ENCODE measurements at places on chromosomes 7 and 10. TPM values are rescaled to one million over a fixed set of nuclear protein-coding genes. Genes with fewer than 3 reads are reported as not detected.

MYL10 gene
- not detected for total RNA-seq

BMPER gene
- 3.7 TPM for total RNA-seq

ELOVL3 gene
- not detected for total RNA-seq

KEL gene
- 1.8 TPM for total RNA-seq

CYP3A4 gene
- not detected for total RNA-seq

DNA sequence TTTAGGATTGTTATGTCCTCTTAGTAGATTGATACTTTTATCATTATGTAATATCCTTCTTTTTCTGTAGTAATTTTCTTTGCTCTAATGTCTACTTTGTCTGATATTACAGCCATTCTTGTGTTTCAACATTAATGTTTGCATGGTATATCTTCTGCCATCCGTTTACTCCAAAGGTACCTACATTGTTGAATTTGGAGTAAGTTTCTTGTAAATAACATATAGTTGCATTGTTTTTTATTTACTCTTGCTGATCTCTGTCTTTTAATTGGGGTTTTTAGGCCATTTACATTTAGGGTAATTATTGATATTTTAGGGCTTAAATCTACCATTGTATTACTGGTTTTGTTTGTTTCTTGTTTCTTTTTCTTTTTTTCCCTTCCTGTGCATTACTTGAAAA lies 100.1 kb downstream of the STK31 start:
- H3K4me1 ChIP-seq: no peaks in the 10 kb centered on the region
- no peak overlapping the region for H3K27ac ChIP-seq
- no peak for DNase-seq
- H3K36me3 ChIP-seq: no peaks in the 10 kb centered on the region

DNA sequence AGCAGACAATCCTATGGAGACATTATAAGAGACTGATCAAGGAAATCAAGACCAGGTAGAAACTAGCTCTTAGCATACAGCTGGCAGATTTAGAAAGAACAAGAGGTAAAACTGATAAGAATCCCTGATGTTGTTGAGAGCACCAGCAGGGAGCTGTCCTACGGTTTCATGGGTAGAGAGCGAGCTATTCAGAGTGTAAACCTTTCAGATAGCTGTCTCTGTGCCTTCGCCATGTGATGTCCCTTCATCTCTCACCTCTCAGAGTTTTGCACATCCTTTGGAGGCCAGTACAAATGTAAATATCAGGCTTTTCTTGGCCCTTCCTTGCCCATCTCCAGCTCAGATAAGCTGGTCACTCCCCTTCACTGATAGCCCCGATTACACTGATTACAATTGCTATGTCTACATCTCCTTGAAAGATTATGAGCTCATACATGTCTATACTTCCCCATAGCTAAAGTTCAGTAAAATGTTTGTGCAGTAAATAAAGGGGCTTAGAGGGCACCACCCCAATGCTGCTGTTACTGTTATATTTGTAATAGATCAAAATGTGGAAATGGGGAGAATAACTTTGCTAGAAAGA lies 21.9 kb downstream of the THSD7A start:
- no peak overlapping the region for H3K4me3 ChIP-seq
- H3K4me1 ChIP-seq: no peaks in the 10 kb centered on the region
- H3K27ac ChIP-seq: no peak overlapping the region
- no peaks in the 10 kb centered on the region for H3K36me3 ChIP-seq

GRCh38 chr10:132943058-132943790 lies 854 bp upstream of the CFAP46 start:
- DNase-seq: no peak
- H3K27ac ChIP-seq: no peak overlapping the region
- H3K27me3 ChIP-seq: no peaks in the 10 kb centered on the region

GRCh38 chr10:51445588-51445987 lies 253.8 kb downstream of the CSTF2T start:
- H3K4me1 ChIP-seq: no peaks in the 10 kb centered on the region
- no peaks in the 10 kb centered on the region for H3K27me3 ChIP-seq
- no peak for DNase-seq
- H3K36me3 ChIP-seq: no peaks in the 10 kb centered on the region
- no peak overlapping the region for H3K27ac ChIP-seq

GRCh38 chr10:22697800-22698199 lies 16.6 kb downstream of the PIP4K2A start:
- no peaks in the 10 kb centered on the region for H3K4me1 ChIP-seq
- H3K27me3 ChIP-seq: no peaks in the 10 kb centered on the region
- H3K27ac ChIP-seq: no peak overlapping the region
- DNase-seq: no peak
- H3K36me3 ChIP-seq: no peaks in the 10 kb centered on the region
- no peak overlapping the region for H3K4me3 ChIP-seq

DNA sequence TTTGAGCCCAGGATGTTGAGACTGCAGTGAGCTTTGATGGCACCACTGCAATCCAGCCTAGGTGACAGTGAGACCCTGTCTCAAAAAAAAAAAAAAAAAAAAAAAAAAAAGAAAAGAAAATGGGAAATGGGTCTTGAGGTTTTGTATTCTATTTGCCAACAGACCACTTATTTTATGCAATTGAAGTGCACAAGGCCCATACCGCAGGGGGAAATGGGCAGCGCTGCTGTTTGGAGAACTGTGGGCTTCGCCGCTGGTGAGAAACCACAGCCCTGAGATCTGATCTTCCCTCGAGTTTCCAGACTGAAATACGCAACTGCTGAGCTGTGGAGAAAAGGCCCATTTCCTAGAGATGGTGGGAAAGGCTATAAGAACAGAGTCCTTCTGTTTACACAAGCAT lies 512.0 kb downstream of the TCERG1L start:
- no peak overlapping the region for H3K4me3 ChIP-seq
- H3K27me3 ChIP-seq: no peaks in the 10 kb centered on the region
- no peaks in the 10 kb centered on the region for H3K4me1 ChIP-seq

- H3K36me3 ChIP-seq: no peaks in the 10 kb centered on the region
- DNase-seq: no peak
- no peak overlapping the region for H3K27ac ChIP-seq
- H3K4me1 ChIP-seq: no peaks in the 10 kb centered on the region
Observed at GRCh38 chr10:31728698-31729224, 199.9 kb downstream of the ARHGAP12 start.

DNA sequence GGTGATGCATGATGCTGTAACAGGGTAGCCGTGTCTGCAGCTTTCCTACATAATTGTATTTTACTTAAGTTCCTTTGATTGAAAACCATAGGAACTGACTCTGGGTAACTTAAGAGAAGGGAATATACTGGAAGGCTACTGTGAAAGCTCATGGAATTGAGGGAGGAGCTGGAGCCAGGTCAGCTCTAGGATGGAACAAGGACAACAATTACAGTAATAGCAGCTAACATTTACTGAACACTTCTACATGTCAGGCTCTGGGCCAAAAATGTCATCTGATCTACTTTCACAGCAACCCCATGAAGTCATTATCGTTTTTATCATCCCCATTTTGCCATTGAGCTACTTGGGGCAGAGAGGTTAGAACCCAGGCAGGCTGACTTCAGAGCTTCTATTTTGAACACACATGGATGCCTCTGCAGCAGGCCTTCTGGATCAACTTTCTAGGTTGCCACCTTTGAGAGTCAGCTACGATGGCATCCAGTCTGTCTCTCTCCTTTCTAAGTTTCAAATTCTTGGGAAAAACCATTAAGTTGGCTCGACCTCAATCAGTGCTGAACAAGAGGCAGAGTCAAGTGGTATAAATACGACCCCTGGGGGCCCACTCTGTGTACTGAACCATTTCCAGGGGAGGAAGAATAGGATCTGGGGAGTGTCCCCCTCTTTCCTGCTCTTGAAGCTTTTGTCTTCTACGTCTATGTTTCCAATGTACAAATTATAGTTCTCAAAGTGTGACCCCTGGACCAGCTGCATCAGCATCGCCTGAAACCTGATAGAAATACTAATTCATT lies 272.3 kb upstream of the PLPP4 start:
- no peaks in the 10 kb centered on the region for H3K4me1 ChIP-seq
- no peak overlapping the region for H3K4me3 ChIP-seq
- H3K27ac ChIP-seq: no peak overlapping the region
- H3K27me3 ChIP-seq: no peaks in the 10 kb centered on the region
- DNase-seq: no peak

Measured in uterus (tissue), 4 donors.